ENCODE measurements at places on chromosomes 5 and 9.

GRCh38 chr9:127890053-127890452 lies 9.3 kb downstream of the ST6GALNAC6 start:
- no peak for DNase-seq

- peak; percentile 86 for DNase-seq
Measured at GRCh38 chr5:148179234-148179824, 11.0 kb downstream of the SPINK14 start.

GRCh38 chr9:112198646-112199045 lies 23.5 kb upstream of the SUSD1 start:
- no peak for DNase-seq

DNA sequence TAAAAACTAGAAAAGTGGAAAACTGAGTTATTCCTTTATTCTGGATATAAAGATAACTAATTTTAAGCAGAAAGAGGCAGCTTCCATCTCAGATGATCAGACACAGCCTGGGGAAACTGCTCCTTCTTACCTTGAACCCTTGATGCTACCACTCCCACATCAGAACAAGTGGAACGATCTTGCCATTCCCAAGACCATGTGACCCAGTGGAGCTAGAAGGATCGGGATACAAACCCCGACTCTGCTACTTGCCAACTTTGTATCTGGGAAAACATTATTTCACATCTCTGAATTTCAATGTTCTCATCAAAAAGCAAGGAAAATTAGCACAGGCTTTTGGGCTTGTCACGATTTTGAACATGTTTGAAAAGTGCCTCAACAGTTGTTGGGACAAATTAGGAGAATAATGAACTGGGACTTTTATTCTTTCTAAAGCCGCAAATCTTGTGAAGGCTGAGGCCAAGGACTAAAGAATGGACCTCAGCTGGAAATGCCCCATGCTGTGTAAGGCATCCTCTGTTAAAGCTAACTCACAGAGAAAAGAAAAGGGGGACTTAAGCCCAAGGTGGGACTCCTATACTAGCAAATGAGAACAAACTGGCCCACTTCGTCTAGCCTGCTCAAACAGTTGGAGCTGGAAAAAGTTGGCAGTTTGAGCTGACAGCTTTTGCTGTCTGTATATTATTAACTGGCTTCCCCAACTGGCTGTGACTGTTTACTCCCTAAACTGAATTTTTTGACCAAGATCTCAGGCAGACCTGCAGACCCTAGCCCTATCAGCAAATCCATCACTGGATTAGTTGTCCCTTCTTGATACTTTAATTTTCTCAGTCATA lies 552.3 kb downstream of the EFNA5 start:
- no peak for DNase-seq

DNA sequence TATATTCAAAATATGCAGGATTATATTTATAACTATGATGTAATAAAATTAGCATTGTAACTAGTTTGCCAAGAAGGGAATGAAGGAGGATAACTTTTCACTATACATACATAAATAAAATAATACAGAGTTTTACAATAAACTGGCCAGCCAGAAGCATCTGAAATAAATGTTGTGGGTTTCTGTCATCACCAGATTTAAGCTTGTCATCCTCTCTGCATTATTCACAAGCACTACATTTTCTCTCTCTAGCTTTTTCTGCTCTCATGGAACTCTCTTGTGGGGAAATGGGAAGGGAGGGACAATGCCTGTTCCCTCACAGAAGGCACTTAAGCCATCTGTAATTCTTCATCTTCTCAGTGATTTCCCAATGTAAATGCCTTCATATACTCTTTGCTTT lies 626.8 kb downstream of the SEMA5A start:
- DNase-seq, result no peak

DNA sequence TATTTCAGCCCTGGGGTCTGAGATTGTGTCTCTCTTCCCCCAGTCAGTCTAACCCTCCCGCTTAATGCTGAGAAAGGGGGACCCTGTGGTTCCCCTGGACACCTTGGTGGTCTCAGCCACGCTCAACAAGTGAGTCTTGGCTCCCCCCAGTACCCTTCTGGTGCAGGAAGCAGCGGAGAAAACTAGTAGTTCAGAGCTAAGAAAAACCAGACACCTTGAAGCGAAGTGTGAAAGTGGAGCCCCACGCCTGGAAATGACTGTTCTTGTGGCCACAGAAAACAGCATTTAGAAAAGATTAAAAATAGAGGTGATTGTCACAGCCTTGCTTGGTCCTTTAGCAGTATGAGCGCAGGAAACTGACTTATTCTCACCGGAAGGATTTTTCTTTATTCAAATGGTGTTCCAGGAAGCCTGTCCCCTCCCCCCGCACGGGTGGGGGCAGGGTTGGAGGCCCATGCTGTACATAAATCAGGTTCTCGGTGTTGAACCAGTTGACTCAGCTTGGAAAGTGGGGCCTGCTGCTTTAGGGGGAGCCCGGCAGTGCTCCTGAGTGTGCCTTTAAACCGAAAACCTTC lies 8.1 kb downstream of the ARPC5L start:
- no peak for DNase-seq

DNA sequence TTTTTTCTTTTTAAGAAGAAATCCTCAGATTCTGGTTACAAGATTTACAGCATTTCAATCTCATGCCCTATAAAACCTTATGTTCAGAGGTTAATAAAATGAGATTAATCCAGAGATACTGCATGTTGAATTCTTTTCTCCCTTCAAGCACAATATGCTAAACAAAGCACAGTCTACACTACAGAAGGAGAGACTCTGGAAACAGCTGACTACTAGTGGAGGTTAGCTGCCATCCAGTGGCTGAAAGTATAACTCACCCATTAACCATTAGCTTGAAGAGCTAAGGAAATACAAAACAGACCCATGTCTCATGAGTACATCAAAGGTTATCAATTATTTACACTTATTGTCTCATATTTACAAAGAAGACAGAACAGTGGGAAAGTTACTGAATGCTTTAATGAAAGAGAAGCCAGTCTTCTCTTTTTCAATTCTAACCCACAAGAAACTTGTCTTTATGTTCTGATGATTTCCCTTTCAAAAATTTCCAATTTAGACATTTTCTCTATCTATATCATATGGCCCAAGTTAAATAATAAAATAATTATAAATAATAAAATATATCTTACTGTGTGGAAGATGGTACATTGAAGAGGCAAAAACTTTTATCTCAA lies 12.7 kb upstream of the DNAH5 start:
- peak; percentile 28 for DNase-seq

DNA sequence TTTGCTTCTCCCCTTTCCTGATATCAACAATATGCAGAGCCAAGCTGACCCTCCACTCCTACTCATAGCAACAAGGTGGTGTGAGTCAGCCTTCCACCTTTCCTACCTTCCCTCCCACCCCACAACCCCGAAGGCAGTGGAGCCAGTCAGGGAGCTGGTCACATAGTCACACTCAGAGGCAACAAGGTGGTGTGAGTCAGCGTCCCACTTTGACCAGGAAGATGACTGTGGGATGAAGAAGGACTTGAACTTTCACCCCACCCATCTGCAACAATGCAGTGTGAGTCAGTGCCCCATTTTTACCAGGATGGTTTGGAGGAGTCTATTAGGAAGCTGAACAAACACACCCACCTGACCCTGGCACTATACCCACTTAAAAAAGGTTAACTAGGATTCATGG lies 30.1 kb upstream of the ZNF782 start:
- no peak for DNase-seq

DNA sequence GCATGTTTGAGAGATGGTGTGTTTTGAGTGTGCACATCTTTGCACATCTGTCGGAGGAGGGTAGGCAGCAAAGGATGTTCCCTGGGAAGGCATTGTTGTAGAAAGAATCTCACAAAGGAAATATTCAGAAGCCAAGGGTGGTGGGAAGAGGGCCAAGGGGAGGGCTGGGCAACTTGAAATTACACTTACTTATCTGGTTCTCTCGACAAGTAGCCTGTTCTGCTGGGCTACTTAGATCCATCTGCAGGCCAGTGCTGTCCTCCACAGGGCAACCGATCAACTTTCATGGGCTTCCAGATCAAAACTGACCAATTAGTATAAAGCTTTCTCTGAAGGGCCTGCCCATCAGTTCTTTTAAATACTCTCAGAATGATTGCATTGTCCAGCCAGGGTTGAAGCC lies 495.2 kb downstream of the GADD45G start:
- DNase-seq, result no peak

GRCh38 chr5:180683220-180683922 lies 34.0 kb upstream of the FLT4 start:
- DNase-seq, result no peak

- DNase-seq, result no peak
Measured at GRCh38 chr5:178529080-178529479, 61.1 kb downstream of the COL23A1 start.

GRCh38 chr5:131019601-131020315 lies 145.3 kb downstream of the HINT1 start:
- no peak for DNase-seq

GRCh38 chr9:91195372-91196012 lies 166.2 kb downstream of the AUH start:
- no peak for DNase-seq

DNA sequence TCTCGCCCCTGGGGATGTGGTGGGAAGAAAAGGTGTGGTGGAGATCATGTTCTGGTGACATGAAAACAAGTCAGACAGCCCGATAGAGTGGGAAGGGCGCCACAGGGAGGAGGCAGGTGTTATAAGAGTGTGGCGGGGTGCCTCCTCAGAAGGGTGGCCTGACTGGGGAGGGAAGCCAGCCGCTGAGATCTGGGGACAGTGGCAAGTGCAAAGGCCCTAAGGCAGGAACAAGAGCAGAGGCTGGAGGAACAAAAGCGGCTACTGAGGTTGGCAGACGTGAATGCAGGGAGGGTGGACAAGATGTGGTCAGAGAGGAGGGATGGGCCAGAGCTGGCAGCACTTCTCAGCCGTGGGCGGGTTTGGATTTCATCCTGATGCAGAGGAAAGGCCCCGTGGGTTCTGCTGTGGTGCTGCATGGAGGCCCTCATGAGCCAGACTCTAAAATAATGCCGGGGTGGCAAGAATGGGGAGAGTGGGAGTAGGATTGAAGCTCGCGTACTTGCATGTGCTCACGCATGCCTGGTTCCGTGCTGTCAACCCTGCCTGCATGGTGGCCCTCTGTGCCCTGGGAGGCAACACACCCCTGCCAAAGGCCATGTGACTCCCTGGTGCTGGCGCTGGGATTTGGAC lies 89.2 kb downstream of the MVB12B start:
- no peak for DNase-seq

- DNase-seq, result no peak
Measured at GRCh38 chr5:96115147-96115807, 153.6 kb upstream of the ELL2 start.

DNA sequence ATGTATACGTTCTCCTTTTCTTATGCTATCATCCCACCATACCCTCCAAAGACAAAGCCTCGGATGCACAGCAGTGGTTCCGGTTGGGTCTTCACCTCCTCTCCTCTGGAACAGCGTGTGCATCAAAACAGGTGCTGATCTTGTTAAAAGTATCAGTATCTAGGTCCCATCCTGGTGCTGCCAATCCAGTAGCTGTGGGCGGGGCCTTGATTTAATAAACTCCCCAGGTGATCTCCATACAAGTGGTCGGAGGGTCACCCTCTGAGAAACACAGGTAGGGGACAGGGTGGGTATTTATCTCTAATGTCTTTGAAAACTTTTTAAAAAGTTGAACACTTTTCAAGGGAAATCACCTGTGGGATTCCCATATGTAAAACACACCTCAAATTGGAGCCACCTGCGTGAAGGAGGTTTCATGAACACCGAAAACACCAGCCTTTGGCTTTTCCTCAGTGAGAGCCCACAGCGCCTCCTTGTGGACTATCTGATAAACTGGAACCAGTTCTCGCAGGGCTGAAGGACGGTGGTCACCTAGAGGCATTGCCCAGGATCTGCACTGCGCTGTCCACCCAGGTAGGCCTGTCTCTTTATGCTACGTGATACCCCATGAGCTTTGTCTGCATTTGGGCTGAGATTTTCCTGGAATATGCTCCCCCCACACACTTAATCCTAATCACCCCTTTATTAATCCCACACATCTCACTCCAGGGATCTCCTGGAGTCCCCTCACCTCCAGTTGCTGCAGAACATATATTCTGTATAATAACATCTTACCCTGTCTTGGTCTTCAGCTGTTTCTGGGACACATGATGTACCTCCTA lies 80.5 kb upstream of the EPB41L4B start:
- peak; percentile 28 for DNase-seq

GRCh38 chr5:126914801-126915436 lies 115.4 kb downstream of the MARCHF3 start:
- DNase-seq, result no peak
